ENCODE measurements at places on chromosomes 1 and 21.

DNA sequence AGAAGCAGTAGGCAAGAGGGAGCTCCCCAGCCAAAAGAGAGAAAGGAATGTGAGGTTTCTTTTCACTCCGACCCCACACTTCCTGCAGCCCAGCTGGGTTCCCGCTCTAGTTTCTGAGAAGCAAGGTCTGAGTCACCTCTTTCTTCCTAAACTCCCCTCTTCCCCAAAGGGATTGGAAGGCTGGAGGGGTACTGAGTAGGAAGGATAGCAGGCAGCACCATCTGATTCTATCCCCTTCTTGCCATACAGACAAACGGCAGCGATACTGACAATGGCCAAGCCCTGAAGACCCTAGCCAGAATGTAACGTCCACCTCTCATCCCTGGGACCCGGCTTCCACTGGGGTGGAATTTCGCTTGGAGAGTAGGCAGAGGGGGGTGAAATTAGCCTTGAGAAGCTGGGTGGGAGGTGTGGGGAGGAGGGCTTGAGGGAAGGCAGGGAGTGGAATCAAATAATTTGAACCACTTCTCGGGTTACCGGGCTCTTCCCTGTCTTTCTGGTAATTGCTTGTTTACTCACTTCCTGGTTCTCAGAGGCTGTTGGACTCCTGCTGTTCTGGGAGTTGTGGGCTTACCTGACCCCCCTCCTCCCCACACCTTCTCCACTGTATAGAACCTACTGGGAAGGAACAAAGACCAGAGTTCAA lies 13.2 kb downstream of the IER5 start:
- no peak for DNase-seq

GRCh38 chr1:229579059-229579673 lies 20.7 kb upstream of the ABCB10 start:
- DNase-seq, result no peak

DNA sequence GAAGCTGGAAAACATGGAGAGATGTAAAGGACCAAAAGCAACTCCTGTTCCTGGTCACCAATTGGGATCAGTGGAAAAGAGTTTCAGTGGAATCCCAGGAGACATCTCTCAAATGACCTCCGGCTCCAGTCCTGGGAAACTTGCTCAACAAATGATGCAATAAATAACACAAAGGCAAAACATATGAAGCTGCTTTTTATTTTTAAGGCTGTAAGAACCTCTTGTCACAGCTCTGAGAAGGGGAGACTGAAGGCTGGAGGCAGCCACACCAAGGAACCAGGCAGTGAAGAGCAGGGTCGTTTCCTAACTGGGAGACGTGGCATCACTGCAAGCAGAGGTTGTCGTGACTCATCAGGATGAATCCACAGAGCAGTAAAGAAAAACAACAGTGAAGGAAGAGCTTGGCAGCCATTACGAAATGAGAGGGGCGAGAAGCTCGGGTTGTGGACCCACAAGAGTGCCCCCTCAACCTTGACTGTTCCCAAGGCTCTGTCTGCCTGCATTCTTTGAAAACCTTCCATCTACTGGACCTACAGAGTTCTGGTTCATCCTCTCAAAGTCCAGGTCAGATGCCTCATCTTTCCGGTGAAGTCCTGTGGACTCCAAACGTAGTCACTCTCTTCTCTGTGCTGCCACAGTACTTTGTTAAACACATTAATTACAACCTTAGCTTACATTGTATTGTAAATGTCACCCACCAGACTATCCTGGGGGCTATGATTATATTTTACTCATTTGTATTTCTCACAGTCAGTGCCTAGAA lies 32.1 kb downstream of the JAK1 start:
- DNase-seq, result no peak

- DNase-seq, result no peak
These were observed 43.3 kb downstream of the L1TD1 start for GRCh38 chr1:62237950-62238374.

DNA sequence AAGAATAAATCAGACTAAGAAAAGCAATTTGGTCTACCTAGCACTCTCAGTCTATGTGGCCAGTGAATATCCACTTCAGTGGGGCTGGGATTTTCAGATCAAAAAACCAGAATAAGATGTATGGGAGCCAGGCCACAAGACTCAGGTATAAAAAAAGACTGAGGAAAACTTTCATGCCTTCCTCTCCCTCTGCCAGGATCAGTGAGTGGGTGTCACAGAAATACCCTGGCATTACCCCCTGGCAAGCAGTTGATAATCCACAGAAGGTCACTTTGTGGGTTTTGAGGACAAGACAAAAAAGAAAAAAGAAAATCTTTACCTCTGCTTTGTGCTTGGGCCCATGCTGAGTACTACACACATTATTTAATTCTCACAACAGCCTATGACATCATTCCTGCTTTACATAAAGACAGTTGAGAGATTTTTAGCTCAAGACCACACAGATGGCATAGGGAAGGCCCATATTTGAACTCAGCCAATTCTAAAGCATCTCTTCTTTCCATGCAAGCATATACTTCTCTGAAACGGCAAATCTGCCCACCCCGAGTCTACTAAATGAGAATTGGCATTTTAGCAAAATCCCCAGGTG lies 57.6 kb downstream of the DESI2 start:
- no peak for DNase-seq

DNA sequence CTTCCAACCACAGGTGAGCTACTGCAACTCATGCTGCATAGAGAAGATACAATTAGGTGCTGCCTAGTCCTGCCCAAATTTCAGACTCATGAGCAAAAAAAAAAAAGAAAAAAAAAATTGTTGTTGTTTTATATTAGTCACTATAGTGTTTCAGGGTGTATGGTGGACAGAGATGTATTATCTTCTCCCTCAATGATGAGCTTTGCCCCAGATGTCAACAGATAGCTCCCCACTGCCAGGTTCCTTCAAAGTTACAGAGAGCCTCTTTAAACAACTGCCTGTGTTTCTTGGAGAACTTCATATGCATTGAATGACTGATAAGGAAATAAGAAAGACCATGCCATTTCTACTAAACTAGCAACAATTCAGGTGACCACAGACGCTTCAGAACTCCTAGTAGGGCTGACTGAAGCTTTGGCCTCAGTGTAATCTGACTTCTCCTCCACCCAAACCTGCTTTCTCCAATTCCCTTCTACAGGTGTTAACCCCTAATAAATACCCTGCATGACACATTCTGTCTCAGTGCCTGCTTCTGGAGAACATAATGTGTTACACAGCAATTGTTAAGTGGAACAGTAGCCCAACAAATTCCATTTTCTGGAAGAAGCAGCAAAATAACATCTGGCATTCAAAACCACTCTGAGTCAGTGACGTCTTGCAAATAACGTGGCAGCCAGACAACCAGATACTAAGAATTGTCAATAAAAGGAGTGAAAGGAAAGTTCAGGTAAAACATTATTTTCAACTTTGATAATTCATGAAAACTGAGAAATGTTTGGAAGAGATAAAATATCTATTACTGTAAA lies 147.7 kb downstream of the CDC42BPA start:
- DNase-seq, result no peak

GRCh38 chr1:207850621-207851407 lies 60.1 kb downstream of the CD34 start:
- DNase-seq, result no peak

GRCh38 chr1:22654692-22655091 lies 1.7 kb downstream of the C1QB start:
- no peak for DNase-seq

- no peak for DNase-seq
These were observed 309.0 kb downstream of the PTGER3 start for GRCh38 chr1:70738624-70739023.

DNA sequence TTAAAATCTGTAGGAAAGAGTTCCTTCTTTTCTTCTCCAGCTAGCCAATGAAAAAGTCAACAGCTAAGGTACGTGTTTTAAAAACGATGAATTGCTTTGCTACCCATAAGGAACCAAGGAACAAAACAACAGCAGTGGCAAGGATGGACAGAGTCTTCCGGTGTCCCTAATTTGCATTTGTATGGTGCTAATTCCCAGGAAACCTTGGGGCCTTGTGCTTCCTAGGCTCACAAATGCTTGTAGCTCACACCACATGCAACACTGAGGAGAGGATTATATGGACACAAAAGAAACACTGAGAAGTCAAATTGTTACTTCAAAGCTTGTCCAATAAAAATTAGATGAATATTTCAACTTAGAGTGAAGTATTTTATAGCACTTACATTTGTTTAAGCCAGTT lies 1.8 kb upstream of the PGBD5 start:
- no peak for DNase-seq

DNA sequence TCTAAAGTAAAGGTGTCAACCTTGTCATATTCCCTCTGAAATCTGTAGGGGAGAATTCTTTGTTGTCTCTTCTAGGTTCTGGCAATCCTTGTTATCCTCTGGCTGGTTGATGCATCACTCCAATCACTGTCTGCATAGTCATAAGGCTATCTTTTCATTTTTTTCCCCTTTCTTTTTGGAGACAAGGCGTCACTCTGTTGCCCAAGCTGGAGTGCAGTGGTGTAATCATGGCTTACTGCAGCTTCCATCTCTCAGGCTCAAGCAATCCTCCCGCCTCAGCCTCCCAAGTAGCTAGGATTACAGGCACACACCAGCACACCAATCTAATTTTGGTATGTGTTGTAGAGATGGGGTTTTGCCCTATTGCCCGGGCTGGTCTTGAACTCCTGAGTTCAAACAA lies 12.9 kb downstream of the DPYD start:
- no peak for DNase-seq

GRCh38 chr1:200862713-200863415 lies 9.9 kb upstream of the GPR25 start:
- DNase-seq, result no peak

DNA sequence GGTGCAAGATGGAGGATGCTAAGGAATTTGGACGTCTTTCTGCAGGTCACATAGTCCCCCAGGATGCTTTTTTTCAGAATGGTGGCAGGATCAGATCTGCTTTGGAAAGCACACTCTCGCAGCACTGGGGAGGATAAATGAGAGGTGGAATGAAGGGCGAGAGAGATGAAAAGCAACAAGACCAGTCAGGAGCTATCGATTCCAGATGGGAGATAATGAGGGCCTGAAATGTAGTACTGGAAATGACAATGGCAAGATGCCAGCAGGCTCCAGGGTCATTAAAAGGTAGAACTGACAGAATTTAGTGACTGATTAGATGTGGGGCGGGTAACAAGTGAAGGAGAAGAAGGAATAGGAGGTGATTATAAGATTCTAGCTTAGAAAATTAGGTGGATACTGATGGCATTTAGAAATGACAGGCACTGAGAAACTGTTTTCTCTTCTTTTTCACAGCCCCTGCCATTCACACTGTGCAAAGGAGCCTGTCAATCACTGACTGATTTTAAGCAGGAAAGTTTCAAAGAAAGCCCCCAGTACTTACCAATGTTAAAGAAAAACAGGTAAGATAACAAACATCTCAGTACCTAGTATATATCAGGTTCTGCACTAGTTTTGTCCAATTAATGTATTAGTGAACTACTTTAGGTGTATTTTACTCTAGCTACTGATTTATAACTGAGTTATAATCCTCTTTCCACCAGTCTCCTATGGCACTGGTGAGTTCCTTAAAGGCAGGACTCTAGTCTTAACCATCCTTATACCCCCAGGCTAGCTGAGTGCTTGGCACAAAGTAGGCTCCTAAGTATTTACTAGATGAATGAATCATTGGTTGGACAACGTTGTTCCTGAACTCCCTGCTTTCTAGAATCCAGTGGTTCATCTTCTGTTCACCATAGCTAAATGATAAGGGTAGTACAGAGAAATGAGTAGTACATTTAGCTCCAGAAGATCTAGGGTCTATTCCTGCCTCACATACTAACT lies 9.2 kb downstream of the PIGM start:
- DNase-seq, result no peak

GRCh38 chr1:171344473-171344820 lies 30.5 kb downstream of the FMO4 start:
- DNase-seq, result no peak

GRCh38 chr1:100290291-100290690 lies 24.3 kb downstream of the RTCA start:
- DNase-seq, result no peak

- no peak for DNase-seq
These were observed 258.4 kb upstream of the DPYD start for GRCh38 chr1:98179151-98179773.

DNA sequence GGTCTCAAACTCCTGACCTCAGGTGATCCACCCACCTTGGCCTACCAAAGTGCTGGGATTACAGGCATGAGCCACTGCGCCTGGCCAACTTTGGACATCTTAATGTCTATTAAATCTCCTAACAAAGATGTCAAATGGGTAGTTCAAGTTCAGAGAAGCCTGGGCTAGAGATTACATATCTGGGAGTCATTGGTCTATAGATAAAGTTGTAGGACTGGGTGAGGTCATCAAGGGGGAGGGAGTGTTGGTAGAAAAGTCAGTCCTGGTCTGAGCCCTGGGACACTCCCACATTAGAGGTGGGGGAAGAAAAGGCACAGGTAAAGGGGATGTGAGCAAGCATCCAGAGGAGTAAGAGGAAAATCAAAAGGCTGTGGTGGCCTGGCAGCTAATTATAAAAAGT lies 6.6 kb downstream of the UBIAD1 start:
- no peak for DNase-seq

DNA sequence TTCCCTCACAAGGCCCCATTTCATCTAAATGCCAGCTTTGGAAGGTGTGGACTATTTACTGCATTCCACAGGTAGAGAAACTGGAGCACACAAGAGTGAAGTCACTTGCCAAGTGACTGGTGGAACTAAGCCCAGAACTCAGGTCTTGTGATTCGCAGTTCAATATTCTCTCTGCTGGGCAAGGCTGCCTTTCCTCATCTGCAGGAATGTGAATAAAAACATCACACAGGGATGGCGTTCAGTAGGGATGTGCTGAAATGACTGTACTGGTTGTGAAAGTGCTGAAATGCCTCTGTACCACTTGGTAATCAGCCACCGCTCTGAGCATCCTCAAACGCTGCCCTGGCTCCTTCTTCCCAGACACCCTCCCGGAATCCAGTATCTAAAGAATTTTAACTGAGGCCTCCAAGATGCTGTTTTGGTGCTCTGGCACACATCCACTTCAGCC lies 145.6 kb downstream of the HIVEP3 start:
- no peak for DNase-seq

DNA sequence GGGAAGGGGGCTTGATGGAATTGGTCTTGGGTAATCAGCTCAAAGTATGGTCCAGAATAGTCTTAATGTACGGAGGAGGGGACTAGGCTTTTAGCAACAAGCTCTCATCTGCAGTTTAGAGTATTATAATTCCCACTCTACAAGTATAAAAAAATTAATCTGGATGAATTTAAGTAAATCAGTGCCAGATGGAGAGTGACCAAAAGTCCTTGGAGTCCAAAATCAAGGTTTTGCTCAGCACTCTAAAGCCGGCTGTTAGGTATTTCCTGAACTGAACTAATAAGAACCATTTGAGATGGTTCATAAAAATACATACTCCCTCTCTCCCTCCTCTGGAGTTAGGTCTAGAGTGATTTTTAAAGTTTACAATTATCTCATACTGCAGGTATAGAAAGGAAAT lies 23.7 kb downstream of the GLUL start:
- DNase-seq, result no peak

GRCh38 chr1:16151196-16151994 lies 4.5 kb downstream of the EPHA2 start:
- DNase-seq, result no peak

Measured in Peyer's patch (tissue), 4 donors.